ENCODE measurements at places on chromosomes 1 and 21.

- no peak for DNase-seq
These were observed 176.6 kb downstream of the GIPC2 start for GRCh38 chr1:78222225-78222959.

- no peak for DNase-seq
These were observed 114.9 kb downstream of the CASZ1 start for GRCh38 chr1:10681296-10682107.

DNA sequence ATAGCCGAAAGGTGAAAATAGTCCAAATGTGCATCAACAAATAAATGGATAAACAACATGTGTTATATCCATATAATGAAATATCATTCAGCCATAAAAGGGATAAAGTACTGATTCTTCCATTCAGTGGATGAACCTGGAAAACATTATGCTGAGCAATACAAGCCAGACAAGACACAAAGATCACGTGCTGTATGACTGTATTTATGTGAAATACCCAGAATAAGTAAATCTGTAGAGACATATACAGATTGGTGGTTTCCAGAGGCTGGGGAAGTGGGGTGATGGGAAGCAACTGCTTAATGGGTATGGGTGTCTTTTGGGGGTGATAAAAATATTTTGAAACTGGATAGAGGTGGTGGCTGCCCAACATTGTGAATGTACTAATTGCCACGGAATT, 13.3 kb upstream of the GSTM4 start:
- DNase-seq: no peak

DNA sequence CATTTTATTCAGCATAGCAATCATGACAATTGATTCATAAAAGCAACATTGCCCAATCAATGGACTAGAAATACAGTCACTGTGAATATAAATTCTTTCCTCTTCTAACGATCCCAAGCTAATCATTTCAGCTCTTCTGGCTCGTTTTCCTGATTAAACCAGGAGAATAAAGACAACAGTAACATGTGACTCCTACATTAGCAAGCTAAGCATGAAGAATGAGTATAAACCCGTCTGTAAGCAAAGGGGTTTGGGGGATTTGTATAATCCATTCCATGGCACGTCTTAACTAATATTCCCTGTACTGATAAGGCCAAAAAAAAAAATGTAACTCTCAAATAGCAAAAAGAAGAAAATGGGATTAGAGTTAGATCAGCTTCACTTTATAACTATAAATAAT, 21.6 kb downstream of the IRF2BP2 start:
- DNase-seq: no peak

DNA sequence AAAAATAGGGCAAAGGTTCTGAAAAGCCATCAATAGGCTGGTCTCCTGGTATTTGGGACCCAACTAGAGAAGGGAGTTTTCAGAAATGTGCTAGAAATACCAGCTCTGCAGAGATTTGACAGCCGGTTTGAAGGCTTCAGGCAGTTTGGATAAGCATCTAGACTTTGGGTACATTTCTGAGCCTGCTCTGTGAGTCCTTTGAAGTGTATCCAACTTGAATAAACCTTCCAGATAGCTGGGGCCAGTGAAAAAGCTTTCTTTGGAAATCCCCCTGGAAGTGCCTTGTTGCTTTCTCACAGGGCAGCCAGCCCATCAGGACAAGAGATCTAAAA, 6.4 kb upstream of the PEF1 start:
- no peak for DNase-seq

GRCh38 chr21:44521301-44521927, 18.6 kb downstream of the KRTAP10-1 start:
- DNase-seq: no peak

GRCh38 chr1:6271554-6271953, 10.7 kb upstream of the GPR153 start:
- no peak for DNase-seq

Data from stimulated activated CD8-positive, alpha-beta memory T cell treated with anti-CD3 and anti-CD28 coated beads, Interleukin-4, amount 100 ng/mL, for 48 hours (primary cell).